ENCODE measurements at places on chromosomes 3 and 15.

GRCh38 chr3:103342205-103342731, 907.5 kb downstream of the ZPLD1 start:
- DNase-seq = no peak

DNA sequence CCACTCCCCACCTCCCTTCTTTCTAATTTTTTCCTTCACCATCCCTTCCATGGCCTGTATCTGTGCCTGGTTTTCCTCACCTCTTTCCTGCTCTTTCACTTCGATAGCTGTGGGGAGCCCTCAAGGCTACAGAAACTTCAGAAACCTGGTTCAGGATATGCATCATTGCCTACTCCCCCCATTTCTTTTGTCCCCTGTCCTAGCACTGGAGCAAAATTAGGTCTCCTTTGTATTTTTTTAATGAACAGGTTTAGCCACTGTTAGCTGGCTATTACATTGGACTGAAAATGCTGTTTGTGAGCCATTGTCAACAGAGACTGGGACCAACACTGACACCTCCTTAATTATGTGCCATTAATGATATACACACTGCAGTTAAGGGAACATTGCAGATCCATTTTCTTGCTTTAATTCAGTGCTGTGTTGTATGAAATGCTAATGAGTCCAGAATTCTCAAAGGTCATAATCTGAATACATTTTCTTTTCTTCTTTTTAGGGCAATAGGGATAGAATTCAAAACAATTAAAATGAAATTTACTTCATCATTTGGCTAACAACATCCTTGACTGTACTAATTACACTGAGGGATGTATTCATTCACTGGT, 138.6 kb downstream of the PDCD6IP start:
- no peak for DNase-seq

- DNase-seq = no peak
Observed at GRCh38 chr15:25811481-25811906, 51.6 kb downstream of the ATP10A start.

- DNase-seq = no peak
Observed at GRCh38 chr15:71800835-71801745, 9.3 kb upstream of the NR2E3 start.

GRCh38 chr3:106245400-106245799, 376.6 kb upstream of the CBLB start:
- no peak for DNase-seq

- DNase-seq = no peak
Observed at GRCh38 chr3:11509173-11510000, 134.3 kb downstream of the VGLL4 start.

- no peak for DNase-seq
Observed at GRCh38 chr3:169699536-169700050, 36.1 kb upstream of the MECOM start.

GRCh38 chr3:32685543-32686185, 676 bp downstream of the CNOT10 start:
- DNase-seq = no peak

DNA sequence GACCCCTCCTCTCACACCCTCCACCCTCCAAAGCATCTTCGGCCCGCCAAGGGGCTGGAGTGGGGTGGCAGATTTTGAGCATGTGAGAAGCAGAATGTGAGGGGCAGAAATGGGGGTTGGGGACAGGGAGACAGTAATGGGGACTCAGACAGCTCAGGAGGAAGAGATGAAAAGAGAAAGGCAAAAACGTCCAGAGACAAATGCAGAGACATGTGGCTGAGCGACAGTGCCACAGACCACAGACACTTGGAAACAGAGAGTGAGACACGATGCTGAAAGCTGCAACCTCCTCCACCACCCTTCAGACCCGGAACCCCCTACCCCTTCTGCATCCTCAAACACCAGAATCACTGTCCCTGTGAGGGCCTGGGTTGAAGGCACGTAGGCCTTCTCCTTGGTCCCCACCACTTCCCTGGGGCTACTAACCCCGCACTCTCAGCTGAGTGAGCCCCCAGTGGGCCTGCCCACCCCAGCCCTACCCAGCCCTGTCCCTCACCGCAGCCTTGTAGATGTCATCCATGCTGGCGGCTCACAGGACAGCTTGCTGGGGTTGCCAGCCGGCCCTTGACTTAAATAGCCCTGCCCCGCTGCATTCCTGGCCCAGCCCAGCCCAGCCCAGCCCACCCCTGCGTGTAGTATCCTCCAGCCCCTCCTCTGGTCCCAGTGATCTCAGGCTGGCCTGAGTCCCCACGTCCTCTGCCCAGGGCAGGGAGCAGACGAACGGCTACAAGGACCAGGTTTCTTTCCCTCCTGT, at the start of gene TNNC1:
Gene TNNC1, minus strand, starts transcription at position 546 of the 754 bp plus-strand sequence. Its CDS starts 26 bp downstream, at position 520.
- DNase-seq = no peak

DNA sequence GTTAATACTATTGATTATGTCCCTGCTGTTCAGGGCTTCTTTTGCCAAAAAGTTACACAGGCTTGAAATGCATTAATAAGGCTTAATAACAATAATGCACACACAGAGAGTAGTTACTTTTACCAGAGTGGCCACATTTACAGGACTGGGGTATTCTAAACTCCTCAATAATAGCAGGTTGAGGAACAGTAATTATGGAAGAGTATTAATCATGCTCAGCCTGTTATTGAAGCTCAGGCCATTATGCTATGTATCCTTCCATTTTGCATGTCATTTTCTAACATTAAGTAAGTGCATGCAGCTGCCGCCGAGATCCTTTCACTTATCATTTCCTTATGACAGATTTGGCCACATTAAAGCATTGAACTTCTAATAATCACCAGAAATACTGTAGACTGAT, 5.7 kb downstream of the ARRDC4 start:
- DNase-seq = no peak

All from activated naive CD4-positive, alpha-beta T cell treated with anti-CD3 and anti-CD28 coated beads, Interleukin-2, amount 50 U/mL, for 72 hours (primary cell).